Effector CD8-positive, alpha-beta T cell (primary cell): ENCODE measurements at places on chromosomes 3 and 15.

DNA sequence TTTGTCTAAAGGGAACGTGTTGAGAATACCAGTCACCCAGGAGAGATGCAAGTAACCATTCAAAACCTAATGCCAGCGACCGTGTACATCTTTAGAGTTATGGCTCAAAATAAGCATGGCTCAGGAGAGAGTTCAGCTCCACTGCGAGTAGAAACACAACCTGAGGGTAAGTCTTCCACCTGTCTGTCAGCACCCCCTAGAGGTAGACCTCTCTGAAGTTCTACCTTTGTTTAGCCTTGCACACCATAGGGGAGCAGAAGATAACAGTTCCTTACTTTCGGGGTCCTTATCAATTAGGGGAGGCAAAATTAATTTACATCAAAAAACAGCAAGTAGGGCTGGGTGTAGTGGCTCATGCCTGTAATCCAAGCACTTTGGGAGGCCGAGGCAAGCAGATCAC lies 124.4 kb downstream of the HCN4 start:
- DNase-seq = no peak

DNA sequence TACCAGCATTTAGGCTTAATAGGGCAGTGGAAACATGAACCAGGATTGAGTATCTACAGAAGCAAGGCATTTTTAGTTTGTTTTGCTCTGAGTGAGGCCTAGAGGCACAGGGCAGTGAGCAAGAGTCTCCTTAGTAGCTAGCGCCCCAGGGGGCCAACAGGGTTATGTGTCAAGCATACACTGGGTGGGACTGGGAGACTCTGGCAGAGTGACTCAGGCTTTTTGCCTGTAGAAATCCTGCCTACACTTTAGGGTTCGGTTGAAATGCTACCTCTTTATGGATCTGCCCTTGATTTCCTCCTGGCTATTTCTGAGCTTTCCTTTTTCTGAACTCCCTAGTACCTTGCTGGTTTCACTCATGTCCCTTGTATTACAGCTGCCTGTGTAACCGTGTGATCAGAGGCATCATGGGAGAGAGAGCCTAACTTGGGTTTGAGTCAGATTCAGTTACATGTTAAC lies 72.2 kb downstream of the TOP2B start:
- no peak for DNase-seq

GRCh38 chr3:109702252-109702651 lies 364.9 kb upstream of the DPPA4 start:
- no peak for DNase-seq

DNA sequence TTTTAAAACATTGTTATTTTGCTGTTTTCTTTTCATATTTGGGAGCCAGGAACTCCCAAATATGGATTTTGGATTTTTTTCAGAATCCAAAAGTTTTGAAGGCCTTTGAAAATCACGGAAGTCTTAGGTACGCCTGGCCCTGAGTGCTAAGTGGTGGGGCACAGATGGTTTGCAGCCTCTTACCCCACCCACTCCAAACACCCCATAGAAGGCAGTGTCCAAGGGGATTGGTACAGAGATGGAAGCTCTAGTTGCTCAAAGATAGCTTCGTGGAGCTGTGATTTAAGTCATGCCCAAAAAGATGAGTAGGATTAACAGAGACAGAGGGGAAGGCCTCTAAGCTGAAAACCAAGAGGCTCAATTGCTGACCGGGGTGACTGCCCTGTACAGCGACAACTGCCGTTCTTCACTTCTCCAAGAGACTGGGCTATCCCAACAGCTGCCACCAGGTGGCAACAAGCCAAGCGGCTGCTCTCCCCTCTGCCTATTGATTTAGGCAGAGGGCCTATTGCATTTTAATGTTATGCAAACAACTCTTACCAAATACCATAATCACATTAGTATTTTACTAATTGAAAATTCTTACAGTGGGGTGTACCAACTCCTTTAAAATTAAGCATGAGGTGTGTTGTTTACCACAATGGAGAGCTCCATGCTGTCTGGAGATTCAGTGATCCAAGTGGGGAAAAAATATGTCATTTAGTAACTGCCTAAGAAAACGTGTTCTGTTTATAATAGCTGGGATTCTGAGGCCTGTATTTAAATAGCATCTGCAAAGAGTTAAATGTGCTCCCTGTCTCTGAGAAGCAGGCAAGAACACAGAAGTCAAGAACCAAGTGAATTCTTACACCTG lies 64.0 kb upstream of the C15orf61 start:
- peak; percentile 69 for DNase-seq

GRCh38 chr3:69058180-69058946 lies 6.2 kb upstream of the TMF1 start:
- no peak for DNase-seq

GRCh38 chr3:62003835-62004234 lies 369.5 kb downstream of the FEZF2 start:
- DNase-seq = no peak

- DNase-seq = no peak
Observed at GRCh38 chr3:14689247-14689980, 14.5 kb downstream of the C3orf20 start.

GRCh38 chr3:11523572-11524101 lies 120.1 kb downstream of the VGLL4 start:
- no peak for DNase-seq

DNA sequence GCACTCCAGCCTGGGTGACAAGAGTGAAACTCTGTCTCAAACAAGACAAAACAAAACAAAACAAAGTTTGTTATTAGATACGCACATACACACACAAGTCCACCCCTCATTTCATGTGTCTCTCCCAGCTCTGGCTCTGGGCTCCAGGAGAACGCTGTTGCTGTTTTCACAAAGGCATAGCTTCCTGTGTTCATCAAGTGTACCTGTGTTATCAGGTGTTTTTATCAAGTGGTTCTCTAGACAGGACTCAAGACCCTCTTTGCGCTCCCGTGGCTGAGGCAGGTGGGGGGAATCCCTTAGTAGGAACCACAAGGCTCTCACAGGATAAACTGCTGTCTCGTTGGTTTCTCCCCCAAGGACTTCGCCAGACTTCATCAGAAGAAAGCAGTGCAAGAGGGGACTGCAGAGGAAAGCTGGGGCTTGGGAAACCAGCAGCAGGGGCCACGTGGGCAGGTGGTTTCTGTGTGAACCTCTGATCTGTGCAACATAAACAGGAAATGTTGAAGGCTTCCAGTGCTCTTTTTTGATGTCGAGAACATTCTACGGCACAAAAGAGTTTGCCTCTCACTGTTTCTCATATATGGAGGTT lies 6.9 kb upstream of the PPP1R2 start:
- DNase-seq = peak; percentile 71

GRCh38 chr3:129384594-129385323 lies 43.7 kb downstream of the EFCAB12 start:
- DNase-seq = no peak

DNA sequence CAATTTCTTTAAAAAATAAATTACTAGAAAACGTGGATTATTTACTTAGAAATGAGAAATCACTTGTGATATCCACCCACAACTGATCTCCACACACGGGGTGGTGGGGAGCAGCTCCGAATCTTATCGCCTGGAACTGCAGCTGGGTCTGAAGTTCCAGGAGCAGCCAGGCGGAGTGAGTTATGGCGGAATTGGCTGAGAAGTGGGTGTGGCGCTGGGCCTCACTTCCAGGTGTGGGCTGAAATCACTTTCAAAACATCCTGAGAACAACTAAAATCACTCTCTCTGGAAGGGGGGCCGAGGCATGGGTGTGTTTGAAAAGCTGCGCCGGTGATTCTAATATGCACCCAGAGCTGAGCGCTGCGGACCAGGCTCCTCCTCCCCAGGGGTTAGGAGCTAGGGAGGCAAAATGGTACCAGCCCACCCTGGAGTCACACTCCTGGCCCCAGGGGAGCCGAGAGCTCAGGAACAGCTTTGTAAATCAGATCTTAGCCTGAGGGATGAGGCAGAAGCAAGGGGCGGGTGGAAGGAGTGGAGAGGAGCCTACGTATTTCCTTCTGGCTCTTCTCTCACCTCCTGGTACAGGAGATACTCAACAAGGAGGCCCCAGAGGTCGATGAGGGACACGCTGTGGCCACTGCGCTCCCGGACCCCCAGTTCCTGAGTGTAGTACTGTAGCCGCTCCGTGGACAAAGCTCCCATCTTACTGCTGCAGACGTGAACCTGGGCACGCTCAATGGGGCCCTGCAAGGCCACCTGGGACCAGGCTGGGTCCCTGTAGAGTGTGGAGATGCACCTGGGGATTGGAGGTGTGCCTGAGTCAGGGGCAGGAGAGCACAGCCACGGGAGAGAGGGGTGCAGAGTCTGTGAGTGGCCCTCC lies 9.6 kb downstream of the PLA2G4F start:
- DNase-seq = no peak

- DNase-seq = no peak
Observed at GRCh38 chr3:66033241-66034138, 5.2 kb downstream of the MAGI1 start.

GRCh38 chr3:17733215-17733614 lies 9.2 kb downstream of the TBC1D5 start:
- DNase-seq = no peak

DNA sequence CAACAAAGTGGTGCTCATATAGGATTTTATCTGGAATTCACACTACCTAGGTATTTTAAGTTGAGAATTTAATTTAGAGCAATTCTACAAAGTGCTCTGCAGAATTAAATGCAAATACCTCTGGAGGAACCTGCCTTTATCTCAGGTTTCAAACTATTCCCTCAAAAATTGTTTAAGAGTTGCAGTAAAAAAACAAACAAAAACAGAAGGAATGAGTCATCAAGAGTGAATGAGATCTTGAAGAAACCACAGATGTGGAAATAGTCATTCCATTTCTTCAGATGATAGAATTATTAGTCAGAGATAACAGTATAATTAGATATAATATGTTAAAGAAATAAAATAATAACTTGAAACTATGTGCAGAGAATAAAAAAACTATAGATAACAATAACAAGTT lies 80.8 kb upstream of the SCN5A start:
- no peak for DNase-seq

- no peak for DNase-seq
Observed at GRCh38 chr3:197007296-197007940, 22.2 kb downstream of the MELTF start.

DNA sequence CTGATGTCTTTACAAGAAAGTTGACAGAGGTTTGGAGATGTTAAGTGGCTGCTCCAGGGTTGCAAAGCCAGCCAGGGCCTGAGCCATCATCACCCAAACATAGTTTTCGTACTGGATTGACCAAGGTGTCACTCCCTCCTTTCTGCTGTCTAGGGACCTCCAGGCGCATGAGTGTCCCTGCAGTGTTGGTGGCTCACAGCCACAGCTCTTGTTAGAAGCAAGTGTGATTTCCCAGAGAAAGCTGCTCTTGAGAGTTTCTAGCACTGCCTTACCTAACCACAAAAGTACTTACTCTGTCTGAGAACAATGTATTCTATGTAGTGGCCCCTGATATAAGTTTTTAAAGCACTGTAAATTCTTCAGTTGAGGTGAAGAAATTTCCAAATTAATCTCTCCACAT lies 144.1 kb downstream of the SOX2 start:
- DNase-seq = no peak

GRCh38 chr3:106036696-106037095 lies 167.9 kb upstream of the CBLB start:
- no peak for DNase-seq
